ENCODE measurements at places on chromosomes 1 and 21.

- DNase-seq = no peak
These were observed 91.9 kb downstream of the GABPA start for GRCh38 chr21:25826652-25827051.

- no peak for DNase-seq
These were observed 21.0 kb downstream of the CFAP74 start for GRCh38 chr1:1982379-1983232.

DNA sequence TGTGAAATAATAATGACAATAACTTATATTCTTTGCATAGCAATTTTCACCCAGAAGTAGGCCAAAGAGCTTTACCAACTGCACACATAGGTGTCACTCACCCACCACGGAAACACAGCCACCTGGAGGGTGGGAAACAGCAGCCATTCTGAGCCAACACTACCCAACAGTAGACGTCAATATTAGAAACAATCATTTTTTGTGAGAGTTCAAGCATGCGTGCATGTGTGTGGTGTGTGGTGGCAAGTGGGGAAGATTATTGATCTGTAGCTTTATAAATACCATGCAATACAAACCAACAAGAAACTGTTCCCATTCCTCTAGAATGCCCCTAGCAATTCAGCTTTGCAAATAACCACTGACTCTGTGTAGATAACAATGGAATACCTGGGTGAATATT is 19.1 kb downstream of the PROX1 start:
- no peak for DNase-seq

- no peak for DNase-seq
These were observed 55.6 kb downstream of the ZNF281 start for GRCh38 chr1:200354243-200354642.

DNA sequence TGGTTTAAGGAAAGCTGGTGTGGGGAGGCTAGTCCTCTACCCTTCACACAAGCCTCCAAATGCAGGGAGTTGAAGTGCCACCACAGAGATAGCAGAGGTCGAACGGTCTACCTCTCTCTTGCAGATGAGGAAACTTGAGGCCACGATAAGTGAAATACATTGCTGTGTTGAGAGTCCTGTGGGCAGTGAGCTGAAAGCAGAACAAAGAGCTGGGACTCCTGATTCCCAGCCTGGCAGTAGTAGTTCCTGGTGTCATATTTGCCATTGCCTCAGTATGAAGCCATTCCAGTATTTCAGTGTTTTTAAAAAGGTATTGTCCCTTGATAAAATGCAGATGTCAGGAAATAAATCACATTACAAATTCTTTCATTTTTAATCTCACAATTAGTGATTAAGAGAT is 28.6 kb downstream of the AK4 start:
- no peak for DNase-seq

GRCh38 chr1:3736131-3736561 is 16.1 kb upstream of the CCDC27 start:
- DNase-seq = no peak

DNA sequence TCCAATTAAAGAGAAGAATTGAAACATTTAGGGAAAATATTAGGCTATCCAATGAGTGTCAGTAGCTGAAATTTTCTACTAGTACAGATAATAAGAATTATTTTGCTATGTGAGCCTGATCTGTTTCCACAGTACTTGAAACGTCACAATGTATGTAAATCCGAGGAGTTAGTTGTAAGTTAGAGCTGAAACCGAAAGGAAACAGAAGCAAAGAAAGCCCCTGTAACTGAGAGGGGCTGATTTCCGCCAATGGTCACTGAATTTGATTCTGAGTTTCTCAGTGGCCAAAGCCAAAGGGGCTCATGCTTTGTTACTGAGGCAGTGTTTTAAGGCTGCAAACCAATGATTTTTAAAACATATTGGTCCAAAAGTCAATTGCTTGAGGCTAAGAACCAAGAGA is 168.3 kb upstream of the DUSP10 start:
- no peak for DNase-seq

DNA sequence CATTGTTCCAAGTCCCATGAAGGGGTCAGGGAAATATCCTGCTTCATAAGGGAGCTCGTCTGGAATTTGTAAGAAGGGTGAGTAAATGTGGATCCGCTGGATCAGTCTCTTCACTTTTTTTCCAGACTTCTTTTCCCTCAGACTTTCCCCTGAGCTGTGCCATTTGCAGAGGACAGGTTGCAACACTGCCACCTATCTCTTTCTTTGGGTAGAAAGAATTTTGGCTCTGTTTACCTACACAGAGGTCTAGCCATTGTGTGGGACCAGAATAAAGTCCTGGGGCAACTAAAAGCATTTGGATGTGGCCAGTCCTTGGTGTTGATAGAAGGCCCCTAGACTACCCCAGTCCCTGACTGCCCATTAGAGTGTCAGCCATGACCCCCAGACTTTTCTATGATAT is 1146.7 kb upstream of the PRMT6 start:
- DNase-seq = no peak

DNA sequence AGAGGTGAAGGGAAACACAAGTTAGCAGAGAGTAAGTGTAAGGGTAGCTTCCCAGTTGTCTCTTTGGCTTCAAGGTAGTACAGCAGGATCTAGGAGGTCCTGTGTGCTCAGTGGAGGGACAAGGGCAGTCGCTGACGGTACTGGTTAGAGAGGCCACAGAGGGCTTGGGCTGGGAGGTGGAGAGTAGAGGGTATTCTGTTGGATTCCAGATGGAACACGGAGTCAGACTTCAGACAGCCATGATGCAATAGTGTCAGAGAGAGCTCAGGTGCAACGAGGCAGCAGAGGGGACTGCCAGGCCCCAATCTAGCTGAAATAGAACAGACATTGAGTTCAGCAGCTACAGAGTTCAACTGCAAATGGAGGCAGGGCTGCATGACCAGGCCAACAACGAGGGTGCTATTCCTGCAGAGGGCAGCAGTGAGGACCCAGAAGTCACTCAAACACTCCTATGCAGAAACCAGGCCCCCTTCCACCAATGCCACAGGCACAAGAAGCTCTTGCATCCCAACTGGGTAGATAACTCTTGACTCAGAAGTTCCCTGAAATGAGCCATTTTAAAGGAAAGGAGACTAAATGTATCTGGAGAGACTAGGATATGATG is 325.0 kb upstream of the ESRRG start:
- DNase-seq = no peak

DNA sequence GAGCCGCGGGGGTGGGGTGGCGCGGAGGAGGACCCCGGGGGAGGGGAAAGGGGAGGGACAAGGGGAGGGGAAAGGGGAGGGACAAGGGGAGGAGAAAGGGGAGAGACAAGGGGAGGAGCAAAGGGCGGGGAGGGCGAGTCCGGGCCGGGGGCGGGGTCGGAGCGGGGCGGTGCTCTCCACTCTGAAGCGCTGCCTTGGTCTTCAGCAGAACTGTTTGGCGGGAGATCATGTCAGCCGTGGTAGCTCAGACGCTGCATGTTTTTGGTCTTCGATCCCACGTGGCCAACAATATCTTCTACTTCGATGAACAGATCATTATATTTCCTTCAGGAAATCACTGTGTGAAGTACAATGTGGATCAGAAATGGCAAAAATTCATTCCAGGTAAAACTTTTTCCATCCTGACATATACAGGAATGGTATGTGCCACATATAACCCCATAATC is 420 bp downstream of the CFAP57 start:
- DNase-seq = peak; percentile 63

DNA sequence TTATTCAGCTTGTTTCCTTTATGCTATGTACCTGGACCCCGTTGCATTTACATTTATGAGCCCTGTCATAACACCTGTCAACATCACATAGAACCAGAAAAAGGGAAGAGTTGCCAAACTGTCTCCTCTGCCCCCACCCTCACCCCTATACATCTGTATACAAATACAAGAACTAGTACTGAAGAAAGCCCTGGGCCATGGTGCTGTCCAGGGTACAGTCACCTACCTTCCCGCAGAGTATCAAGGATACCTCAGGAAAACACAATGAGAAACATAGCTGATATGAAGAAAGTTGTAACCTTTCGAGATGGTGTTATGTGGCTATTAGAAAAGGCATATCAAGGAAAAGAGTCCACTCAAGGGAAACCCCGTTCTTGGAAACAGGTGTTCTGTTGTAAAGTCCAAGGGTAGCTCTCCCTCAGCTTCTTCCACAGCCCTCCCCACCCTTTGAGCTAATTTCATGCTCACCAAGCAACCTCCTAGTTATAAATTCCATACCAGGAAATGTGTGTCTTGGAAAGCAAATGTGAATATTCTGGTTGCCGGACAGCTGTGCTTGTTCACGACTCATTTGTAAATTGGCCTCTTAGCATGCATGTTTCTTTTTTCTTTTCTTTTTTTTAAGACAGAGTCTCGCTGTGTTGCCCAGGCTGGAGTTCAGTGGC is 16.7 kb upstream of the AVPR1B start:
- no peak for DNase-seq

GRCh38 chr1:155691992-155692528 is 3.2 kb downstream of the DAP3 start:
- DNase-seq = no peak
